ENCODE measurements at places on chromosomes 12 and 14.

- no peak for DNase-seq
Measured at GRCh38 chr12:47272412-47273190, 192.8 kb upstream of the AMIGO2 start.

DNA sequence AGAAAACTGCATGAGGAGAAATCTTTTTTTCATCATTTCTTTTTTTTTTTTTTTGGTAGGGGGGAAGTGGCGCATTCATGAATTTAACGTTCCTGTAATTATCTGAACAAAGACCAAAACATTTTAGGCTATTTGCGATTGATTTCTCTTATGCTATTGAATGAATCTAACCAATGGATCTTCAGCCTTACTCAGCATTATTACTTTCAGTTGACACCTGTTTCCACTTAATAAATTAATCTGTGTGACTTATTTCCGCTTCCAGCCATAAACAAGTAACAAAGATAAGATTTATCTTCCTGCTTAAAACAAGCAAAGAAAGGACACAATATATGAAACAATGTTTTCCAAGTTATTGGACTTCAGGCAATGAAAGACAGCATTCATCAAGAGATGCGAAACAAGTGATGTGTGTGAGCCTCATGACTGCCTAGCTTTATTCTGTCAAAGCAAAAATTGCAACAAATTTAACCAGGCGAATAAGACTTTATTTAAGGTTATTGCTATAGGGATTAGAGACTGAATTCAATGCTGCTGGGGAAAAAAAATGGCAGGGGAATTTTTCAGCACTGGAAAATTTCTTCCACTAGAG lies 1026.9 kb downstream of the LRFN5 start:
- no peak for DNase-seq

DNA sequence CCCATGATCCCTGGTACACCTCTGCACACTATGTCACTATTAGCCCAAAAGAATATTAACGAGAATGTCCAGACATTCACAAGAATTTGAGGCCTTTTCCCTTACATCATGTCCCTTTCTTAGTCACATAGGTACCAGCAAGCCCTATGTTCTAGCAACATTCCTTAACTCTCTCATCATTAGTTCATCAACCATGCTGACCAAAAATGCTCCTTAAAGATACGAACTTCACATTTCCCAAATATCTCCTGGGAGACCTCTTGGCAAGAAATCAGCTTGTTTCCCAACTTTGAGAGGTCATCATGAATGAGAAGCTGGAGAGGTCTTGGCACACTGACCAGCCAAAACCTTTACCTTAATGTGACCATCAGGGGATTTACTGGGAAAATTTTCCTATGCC lies 4.6 kb downstream of the SALL2 start:
- no peak for DNase-seq

DNA sequence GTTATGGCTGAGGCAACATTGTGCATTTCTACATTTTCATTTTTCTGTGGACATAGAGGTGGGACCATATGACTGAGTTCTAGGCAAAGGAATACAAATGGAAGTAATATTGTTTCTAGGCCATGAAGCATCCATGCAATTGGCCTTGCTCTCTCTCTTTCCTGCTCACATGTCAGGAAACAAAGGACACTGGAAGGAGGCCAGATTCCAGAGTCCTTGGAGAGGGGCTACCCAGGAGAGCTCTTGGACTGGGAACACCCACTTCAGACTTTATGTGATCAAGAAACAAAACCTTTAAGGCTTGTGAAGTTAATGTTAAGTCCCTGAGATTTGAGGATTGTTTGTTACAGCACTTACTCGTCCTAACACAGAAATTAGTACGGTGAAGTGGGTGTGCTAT lies 32.8 kb downstream of the PDZRN4 start:
- no peak for DNase-seq

- DNase-seq, result no peak
Measured at GRCh38 chr12:57098546-57098945, 9.6 kb downstream of the NAB2 start.

DNA sequence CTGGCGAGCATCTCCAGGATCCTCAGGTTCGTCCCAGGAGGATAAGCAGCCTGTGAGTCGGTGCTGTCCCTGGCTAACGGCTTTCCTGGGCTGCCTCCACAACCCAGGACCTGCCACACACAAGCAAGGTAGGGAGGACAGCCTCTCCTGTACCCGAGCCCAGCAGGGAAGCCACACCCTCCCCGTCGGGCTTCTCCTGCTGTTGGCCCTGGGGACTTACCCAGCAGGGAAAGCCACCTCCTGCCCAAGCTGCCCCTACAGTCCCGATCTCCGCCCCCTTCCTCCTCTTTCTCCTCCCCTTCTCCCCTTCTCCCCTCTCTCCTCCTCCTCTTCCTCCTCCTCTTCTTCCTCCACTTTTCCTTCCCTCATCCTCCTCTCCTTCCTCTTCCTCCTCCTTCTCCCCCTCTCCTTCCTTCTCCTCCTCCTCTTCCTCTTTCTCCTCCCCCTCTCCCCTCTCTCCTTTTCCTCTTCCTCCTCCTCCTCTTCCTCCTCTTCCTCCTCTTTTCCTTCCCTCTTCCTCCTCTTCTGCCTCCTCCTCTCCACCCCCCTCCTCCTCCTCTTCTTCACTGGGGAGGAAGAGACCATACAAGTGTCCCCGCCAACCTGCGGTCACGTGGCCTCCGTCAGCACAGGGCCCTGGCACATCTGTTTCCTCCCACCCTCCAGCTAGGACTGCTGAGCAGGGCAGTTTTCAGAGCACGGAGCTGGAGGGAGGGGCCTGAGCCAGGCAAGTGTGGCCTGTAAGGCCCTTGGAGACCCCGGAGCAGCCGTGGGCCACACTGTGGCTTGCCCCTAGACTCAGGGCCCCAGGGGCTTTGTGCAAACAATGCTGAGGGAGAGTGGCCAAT lies 17.3 kb upstream of the RFLNA start:
- no peak for DNase-seq

GRCh38 chr14:21208554-21208953 lies 52.7 kb upstream of the OR5AU1 start:
- DNase-seq, result no peak

GRCh38 chr12:10223208-10223607 lies 10.5 kb downstream of the GABARAPL1 start:
- DNase-seq, result no peak

DNA sequence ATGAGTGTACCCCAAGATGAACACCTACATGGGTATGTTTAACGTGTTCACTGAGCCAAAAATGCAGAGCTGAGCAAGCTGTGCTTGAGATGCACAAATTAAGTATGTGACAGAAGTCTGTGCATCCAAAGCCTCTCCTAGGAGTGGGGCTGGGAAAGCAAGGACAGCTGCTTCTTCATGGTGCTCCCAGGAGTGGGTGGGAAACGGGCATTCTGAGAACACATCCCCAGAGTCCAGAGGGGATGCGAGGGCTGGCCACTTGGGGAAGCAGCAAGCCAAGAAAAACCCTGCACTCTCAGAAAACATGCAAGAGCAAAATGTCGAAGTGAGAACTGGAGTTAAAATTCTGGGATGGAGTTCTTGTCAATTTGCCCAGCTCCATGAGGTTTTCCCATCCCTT lies 414.3 kb downstream of the BCAT1 start:
- DNase-seq, result no peak

GRCh38 chr14:98203421-98203820 lies 1068.6 kb downstream of the BCL11B start:
- DNase-seq, result no peak

DNA sequence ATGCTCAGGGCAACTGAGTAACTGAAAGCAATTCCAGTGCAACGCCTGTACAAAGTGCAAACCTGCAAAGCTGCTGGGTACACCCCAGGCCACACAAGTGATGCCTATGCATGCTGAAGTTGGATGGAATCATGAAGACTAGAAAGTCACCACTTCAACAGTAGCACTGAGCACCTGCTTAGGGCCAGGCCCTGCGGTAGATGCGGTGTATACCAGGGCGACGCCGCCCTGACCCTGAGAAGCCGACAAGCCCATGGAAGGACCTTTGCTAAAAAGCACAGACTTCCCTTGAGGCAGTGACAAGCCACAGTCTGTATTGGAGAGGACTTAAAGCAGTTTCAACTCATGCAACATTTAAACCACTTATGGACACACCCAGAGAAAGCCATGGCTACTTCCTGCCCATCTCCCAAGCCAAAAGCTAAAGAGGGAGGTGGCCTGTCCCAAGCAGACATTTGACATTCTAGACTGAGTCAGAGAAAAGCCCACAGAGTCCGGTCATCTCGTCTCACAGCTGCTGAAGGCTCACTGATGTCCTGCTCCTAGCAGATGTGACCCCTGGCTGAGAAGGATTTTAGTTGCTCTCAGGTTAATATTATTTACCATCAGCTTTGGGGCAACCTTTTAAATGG lies 843.9 kb upstream of the TMEM132C start:
- no peak for DNase-seq

DNA sequence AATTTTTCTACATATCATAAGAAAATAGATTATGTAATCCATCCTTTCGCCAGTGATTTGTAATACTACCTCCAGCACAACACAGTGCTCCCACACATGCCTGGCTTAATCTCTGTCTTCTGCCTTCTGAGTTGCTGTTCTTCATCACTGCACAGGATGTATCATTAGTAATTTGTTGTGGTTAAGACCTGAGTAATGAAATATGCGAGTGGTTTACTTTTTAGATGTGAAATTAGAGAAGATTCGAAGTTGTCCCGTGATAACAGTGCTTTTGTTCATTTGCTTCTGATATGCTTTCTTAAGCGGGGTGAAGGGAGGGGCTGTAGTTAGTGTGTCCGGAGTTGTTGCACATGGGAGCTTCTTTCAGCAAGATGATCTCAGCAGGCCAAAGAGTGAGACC lies 18.1 kb downstream of the KRT85 start:
- no peak for DNase-seq

- no peak for DNase-seq
Measured at GRCh38 chr14:21852061-21852664, 178.5 kb upstream of the OR4E1 start.

- no peak for DNase-seq
Measured at GRCh38 chr12:121807642-121808347, 4.0 kb downstream of the SETD1B start.

DNA sequence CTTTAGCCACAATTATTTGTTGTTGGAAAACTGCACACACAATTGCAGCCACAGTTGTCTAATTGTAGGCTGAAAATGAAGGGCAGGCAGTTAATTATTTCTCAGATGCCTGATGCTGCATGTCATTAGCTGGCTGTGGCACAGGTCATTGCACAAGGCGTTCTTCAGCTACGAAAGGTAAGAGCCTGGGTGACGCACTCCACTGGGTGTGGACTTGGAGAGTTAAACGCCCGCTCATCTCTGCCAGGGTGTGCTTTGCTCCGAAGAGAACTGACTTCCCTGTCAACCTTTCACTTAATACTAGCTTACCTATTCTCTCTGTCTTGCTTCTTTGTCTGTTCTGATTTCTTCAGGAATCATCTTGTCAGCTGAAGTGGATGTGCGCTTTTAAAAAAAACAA lies 91.4 kb upstream of the CPM start:
- DNase-seq, result peak; percentile 77

DNA sequence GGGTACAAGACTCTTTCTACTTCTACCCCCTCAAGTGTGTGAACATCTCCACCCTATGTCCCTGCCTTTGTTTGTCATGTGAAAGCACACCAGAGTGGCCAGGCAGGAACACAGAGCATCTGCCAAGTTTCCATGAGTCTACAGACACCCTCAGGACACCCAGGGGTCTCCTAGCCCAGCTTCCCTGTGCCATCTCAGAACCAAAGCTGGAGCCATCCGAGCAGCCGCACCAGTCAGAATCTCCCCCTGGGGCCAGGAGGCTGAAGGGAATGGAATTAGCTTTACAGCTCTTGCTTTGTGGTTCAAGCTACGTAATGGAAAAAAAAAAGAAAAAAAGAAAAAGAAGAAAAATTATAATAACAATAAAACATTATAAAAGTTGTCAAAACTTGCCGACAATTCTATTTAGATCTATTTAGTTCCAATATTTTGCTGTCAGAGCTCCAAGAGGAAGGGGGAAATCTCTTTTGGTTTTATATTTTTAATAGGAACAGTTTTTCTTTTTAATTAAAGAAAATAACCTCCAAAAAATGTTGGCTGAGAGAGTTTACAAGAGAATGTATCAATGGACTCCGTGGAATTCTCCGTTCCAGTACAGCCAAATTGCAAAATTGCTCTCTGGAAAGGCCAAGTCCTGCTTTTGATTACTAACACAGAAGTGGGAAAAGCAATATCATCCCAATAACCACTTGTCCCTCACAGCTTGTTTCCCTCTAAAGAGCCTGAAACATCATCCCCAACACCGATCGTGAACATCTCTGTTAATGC lies 37.1 kb downstream of the TBX5 start:
- DNase-seq, result no peak

Measured in renal pelvis (tissue), 12 donors.